LHCN-M2 (cell line): ENCODE measurements at places on chromosomes 2 and 18. TPM values are rescaled to one million over a fixed set of nuclear protein-coding genes. Genes with fewer than 3 reads are reported as not detected.

DNA sequence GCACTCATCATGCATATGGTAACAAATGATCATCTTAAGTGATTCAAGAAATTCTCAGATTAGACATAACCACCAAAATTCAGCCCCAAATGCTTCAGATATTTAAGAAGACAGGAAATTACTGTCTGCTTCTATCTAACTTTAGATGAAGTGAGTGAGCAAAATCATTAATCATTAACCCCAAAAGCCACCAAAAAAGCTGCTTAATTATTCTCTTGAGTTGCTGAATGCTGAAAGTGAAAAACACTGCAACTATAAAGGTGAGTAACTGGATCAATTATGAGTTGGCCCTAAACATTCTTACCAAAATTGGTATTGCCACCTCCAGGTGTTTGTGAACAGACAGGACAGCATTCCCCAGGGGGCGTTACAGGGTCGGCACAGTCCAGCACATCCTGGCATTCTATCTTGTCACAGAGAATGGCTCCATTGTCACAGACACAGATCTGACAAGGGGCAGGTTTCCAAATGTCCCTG is 69.6 kb downstream of the COL5A2 start:
- no peak for DNase-seq

Gene CAPN14
- total RNA-seq, result under 0.01 and 0.06 TPM in 2 replicates

DNA sequence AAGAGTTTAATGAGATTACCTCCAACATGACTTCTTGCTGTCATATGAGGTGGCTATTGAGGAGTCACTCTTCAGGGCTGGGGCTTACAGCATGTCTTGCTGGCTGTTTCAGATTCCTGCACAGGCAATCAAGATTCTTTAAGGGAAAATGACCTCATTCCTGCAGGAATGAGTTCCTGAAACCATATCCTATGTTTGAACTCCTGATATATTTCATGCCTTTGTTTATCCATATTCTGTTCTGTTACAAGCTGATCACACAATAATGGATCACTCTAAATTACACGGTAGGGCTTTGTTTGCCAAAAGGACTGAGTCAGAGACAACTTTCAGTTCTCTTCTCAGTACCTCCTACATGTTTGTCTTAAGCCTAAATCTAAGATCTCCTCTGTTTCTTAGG is 879.8 kb upstream of the PIK3C3 start:
- no peak for DNase-seq

DNA sequence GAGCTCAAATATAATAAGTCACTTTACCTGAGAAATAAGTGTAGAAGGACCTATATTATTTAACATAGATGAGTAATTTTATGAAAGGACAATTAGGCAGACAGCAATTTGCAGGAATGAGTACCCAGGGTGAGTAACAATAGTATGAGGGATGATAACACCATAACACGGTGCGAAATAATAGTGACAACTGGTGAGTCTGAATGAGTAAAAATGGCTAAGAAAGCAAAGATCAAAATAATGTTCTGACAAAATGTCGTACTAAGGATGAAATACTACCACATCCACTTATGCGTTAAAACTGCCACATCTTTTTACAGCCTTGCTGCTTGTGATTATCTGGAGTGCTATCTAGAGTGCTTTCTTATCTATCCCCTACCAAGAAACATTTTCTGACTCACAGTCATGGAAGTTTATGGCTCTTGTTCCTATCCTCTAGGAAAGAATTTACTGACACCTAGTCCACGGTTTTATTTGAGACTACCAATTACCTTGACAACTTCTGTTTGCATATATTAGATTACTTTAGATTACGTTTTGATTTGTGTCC is 929.7 kb downstream of the LRP1B start:
- DNase-seq, result no peak

Gene UGT1A10
- total RNA-seq, result not detected in 2 replicates

Gene ADD2
- total RNA-seq, result not detected in 2 replicates

Gene PKP4
- total RNA-seq, result 18.9 and 25.6 TPM in 2 replicates

DNA sequence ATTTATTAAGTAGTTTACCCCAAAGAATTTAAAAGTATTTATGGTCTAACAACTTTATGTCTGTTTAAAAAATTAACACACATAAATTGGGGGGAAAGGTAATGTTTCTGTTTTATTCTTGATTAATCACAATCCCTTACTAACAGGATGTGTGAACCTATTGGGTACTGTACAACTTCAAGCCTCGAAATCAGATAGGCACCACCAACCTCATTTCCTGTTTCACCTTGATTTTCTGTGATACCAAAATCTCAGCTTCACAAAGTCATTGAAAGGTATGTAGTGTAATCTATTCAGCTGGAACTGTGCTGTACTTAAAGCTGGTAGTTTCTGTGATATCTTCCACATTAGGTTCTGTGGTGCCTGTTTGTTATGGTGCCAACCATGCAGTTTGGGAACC is 4.0 kb downstream of the RNMT start:
- no peak for DNase-seq

DNA sequence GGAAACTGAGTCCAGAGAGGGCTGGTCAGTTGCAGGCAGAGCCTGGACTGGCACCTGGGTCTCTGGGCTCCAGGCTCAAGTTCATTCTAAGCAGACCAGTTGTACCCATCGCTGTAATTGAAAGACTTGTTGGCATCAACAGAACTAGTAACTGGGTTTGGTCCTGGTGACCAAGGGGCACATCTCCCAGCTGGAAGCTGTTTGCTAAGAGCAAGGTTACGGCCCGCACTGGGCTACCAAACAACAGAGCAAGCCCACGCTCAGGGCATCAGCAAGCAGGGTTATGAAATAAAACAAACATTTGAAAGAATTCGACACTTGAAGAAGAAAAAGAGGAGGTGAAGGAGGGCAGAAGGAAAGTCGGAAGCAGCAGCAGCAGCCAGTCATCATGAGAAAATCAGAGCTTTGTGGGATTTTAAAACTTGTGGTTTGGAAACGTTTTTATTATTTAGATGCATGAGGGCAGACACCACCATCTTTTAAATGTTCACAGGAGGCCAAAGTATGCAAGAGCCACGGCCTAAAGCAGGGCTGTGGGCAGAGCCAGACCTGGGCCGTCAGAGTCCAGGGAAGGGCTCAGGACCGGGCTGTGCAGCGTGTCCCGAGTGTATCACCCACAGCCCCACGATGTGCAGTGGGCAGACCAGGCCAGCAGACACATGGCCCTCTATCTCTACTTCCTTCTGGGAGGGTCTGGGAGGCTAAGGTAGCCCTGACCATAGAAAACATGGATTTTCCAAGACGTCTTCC is 220.3 kb downstream of the BCL2 start:
- no peak for DNase-seq

- DNase-seq, result no peak
Measured at GRCh38 chr2:120740765-120741524, 5.3 kb downstream of the GLI2 start.

- DNase-seq, result peak; percentile 67
Measured at GRCh38 chr2:178870703-178871102, 63.5 kb upstream of the TTN start.

GRCh38 chr2:231975001-231975400 is 13.5 kb downstream of the DIS3L2 start:
- no peak for DNase-seq

DNA sequence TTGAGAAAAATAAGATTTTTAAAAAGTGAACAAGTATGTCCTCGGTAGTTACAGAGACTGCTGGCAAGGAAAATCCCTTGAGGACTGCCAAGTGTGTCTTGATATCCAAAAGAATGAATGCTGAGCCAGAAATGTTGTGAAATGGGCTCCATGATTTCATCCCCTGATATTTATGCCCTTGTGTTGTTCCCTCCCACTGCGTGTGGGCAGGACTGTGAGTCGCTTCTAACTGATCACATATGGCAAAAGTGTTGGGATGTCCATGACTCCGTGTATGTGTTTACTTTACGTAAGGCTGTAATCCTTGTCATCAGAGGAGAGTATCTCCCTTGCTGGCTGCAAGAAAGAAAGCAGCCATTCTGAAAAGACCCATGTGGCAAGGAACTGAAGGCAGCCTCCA is 285.1 kb downstream of the SS18 start:
- peak; percentile 85 for DNase-seq

Gene NTSR2
- total RNA-seq, result not detected in 2 replicates

DNA sequence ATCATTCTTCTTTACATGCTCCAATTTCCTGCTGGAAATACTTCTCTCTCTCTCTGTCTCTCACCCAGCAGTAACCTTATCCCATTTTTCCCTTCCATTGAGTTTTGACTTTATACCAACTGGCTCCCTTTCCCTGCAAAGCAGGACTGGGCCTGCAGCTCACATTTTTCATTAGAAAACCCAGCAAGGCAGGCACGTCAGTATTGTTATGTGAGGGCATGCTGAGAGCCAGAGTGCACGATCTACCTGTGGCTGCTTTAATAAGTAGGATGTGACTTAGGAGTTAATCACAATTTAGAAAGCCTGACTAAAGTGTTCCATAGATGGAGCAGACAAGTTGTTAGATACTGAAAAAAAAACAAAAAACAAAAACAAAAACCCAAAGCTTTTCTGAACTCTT is 5.2 kb upstream of the NDUFV2 start:
- no peak for DNase-seq

DNA sequence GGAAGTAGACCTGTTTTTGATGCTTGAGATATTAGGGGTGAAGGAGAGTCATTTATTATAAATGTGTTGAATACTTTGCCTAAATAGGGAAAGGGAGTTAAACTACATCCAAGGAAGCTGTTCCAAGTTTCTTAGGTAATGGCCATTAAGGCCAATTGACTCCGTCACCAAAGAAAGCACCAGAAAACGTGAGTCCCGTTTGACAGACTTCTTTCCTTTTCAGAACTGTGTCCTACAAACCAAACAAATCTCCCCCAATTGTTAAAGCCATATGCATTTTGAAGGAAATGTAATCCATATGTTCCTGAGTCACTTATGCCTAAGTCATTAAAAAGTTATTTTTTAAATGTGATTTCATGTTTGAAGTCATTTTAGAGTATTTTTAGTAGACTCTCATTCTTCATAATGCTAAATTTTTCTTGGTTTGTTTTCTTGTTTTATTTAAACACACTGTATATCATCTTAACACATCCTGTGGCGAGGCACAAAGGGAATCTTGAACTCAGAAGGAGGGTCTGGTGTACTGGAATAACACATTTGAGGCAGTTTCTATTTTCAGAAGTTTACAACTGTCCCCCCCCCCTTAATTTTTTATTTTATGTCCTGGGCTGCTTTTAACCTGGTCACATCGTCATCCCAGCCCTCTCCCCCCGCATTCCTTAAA is 133.7 kb downstream of the RHBDD1 start:
- DNase-seq, result no peak

DNA sequence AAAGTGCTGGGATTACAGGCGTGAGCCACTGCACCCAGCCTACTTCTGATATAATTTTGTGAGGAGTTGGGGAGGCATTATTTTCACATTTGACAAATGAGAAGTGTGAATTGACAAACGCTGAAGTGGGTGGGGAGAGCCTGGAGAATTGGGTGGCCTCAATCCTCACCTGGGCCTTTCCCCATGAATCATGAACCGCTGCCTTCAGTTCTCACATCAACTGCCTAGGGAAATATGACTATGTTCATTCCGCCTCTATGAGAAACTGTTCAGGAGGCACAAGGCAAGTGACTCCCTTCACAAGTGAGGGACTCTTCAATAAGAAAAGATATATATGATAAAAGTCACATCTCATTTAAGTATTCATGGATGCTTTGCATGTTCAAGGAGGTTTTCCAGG is 96.6 kb upstream of the RND3 start:
- DNase-seq, result no peak

Gene IL1RL2
- total RNA-seq, result 0.57 and 1.2 TPM in 2 replicates

GRCh38 chr2:23711979-23712755 is 214.8 kb downstream of the ATAD2B start:
- peak; percentile 82 for DNase-seq

GRCh38 chr2:67846370-67847070 is 216.3 kb downstream of the C1D start:
- DNase-seq, result peak; percentile 79

- peak; percentile 9 for DNase-seq
Measured at GRCh38 chr18:50231621-50232020, 34.7 kb downstream of the CFAP53 start.

DNA sequence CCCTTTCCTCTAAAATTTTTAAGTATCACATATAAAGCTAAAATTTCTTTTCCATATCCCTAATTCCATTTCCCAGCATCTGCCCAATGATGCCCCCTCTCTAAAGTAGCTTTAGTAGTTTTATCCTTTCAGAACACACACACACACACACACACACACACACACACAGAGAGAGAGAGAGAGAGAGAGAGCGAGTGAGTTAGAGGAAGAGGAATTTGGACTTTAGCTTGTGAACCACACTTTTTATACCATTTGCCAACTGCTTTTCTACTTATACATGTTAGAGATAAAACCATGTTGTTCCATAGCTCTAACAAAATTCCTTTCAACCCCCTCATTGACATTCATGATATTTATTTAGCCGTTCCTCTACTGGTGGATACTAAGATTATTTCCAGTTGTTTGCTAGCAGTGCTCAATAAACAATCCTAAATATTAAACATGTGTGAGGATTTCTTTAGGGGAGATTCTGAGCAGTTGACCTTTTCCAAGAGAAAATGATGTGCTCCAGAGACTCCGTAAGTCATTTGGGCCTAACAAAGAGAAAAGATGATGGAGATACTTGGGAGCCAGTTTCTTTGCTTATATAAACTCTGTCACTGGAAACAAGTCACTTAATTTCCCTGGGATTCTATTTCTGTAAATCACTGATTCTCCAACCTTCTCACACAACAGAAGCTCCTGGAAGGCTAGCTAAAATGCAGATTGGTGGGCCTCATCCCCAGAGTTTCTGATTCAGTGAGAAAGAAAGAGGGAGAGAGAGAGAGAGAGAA is 229.7 kb upstream of the SP5 start:
- no peak for DNase-seq

Gene CABLES1
- 7.1 and 8.3 TPM in 2 replicates for total RNA-seq

Gene KCNJ3
- under 0.01 TPM in 1 of 2 replicates, not detected in the other for total RNA-seq

Gene ITSN2
- 13.8 and 20.8 TPM in 2 replicates for total RNA-seq
